ENCODE measurements at places on chromosomes 4 and X.

- no peak for DNase-seq
Observed at GRCh38 chr4:168667921-168668320, 171.1 kb downstream of the PALLD start.

GRCh38 chr4:74096265-74096980 is 2.6 kb downstream of the CXCL2 start:
- no peak for DNase-seq

- DNase-seq: no peak
Observed at GRCh38 chrX:54695816-54696487, 102.1 kb downstream of the ITIH6 start.

- DNase-seq: no peak
Observed at GRCh38 chr4:142128529-142128928, 492.1 kb downstream of the IL15 start.

DNA sequence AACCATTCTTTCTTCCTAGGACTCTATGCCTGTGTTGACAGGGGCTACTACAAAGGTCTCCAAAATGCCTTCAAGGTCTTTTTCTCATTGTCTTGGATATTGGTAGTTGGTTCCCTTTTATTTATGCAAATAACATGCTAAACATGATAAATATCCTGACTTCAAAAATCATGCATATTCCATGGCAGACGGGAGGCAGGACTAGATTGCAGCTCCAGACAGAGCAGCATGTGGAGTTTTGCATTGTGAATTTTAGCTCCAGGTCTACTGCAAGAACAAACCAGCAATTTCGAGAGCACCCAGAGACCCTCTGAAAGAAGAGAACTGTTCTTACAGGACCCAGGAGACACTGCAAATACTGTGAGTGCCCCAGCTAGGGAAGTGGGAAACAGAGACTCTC is 254.9 kb downstream of the RCHY1 start:
- no peak for DNase-seq
